ENCODE measurements at places on chromosomes 12 and 14.

DNA sequence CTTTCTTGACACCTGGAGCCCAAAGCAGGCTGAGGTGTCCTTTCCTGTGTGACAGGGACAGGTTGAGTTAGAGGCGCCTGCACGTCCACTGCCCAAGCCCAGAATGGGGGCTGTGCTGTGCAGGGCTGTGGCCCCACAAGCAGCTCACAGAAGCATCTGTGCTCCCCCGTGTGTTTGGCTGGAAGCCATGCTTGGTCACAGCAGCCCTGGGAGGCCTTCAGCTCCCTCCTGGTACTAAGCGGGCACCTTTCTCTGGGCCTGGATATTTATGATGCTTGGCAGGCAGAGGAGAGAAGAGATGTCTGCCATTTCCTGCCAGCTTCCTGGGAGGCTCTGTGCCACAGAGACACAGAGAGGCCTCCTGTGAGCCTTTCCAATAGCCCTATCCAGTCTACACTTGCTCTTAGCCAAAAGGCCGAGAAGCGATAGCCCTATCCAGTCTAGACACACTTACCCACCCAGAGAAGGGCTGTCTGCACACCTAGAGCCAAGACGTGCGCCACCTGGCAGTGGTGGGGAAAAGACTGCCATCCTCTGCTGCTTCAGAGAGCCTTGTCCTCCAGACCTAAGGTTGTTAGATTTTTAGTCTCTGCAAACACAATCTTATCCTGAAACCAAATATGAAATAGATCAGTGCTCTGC, 117.4 kb downstream of the GCH1 start:
- no peak for DNase-seq

DNA sequence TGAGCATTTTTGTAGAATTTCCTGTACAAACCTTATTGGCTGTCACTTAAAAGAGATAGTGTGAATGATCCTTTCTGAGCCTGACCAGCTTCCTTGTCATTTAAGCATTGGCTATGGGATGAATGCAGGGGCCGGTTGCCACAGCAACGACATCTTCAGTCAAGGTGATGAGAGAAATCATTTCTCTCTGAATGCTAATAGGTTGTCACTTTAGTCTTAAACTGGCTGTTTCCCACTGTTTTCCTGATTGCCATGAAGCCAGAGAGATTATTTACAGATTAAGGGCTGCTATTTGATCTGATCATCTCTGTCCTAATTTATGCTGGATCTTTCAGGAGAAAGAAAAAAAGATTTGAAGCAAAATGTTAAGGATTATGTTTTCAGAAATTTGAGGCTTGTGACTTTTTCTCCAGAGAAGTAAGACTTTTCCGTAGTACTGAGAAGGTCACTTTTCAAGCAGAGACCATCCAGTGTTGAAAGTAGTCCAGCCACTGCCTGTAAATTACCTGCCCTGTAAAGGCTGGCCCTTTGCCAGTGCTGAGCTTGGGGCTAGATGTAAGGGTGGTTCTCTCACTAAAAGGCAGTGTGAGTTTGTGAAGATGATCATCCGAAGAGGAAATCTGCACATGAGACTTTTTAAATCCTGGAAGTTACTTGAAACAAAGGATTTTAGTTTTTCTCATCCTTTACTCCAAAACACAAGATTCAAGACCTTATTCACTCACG, 235.6 kb downstream of the DACT1 start:
- no peak for DNase-seq

GRCh38 chr14:59273737-59274136, 85.3 kb downstream of the DAAM1 start:
- no peak for DNase-seq

DNA sequence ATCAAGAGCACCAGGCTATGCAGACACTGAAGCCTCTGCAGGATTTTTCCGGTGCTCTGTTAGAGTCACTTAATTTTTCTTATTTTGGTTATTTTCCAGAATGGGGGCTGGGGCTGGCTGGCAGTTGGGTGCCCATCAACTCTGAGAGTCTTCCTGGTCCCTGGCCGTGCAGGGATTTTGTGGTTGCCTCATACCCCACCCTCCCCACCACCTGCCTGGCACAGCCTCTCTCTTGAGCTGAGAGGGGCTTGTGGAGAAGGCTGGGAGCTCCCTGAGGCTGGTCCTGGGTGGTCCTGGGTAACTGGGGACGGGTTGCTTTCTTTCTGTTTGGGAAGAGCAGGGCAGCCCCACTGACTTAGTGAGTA, 23.3 kb downstream of the LRTM2 start:
- no peak for DNase-seq

DNA sequence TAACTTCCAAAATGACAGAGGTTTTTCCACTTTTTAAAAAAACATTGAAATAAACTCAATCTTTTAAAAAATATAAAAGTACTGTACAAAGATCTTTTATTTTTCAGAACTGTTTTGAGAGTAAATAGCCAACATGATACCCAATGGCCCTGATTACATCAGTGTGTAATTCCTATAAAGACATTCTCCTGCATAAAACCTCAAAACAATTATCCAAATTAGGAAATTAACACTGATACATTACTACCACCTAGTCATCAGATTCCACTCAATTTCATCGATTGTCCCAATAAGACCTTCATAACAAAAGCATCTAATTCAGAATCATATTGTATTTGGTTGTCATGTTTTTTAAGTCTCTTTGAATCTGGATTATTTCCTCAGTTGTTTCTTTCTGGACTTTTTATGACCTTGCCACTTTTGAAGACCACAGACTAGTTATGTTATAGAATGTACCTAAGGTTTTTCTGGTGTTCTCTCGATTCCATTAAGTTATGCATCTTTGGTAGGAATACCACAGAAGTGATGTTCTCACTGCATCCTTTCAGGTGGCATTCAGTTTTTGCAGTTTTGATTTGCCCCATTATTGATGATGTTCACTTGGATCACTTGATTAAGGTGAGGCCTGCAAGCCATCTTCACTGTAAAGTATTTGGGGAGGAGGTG, 4.0 kb upstream of the YEATS4 start:
- no peak for DNase-seq

DNA sequence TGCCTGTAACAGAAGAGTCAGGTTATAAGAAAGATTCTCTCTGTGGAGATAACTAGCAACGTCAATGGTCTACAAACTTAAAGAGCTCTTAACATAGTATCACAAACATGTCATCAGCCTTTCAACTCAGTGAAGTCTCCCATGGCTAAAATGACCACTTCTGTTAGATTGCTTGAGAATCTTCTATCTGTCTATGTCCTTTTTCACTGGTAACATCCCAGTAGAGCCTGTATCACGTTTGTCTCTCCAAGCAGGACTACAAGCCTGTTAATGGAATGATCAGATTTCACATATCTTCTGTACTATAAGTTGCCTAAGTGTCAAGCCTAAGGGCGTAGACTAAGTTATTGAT, 50.7 kb downstream of the SLC2A13 start:
- no peak for DNase-seq

GRCh38 chr12:56787498-56787897, 24.4 kb downstream of the HSD17B6 start:
- DNase-seq, result no peak

GRCh38 chr14:68775614-68776126, 17.2 kb downstream of the ZFP36L1 start:
- DNase-seq, result no peak

GRCh38 chr12:2925322-2925995, 33.7 kb upstream of the TEAD4 start:
- no peak for DNase-seq

GRCh38 chr12:7832059-7832696, 40.5 kb downstream of the SLC2A14 start:
- DNase-seq, result no peak

DNA sequence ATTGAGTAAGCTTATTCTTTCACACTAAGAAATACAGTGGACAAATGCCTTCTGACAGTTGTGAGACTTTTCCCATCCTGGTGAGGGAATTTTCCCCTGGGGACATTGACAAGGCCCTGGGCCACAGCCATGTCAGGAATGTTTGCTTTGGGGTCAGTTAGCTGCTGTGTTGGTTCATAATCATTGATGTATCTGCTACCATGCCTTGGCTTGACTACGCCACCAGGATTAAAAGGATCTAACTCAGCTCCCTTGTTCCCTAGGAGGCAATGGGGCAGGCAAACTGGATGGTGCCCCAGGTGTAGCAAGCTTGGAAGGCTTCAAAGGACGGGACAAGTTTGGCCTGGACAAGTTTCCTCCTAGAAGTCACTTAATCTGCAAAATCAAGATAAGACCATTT, 3.1 kb upstream of the CCDC88C start:
- DNase-seq, result no peak

GRCh38 chr12:1666215-1666614, 24.7 kb upstream of the ADIPOR2 start:
- DNase-seq, result no peak

DNA sequence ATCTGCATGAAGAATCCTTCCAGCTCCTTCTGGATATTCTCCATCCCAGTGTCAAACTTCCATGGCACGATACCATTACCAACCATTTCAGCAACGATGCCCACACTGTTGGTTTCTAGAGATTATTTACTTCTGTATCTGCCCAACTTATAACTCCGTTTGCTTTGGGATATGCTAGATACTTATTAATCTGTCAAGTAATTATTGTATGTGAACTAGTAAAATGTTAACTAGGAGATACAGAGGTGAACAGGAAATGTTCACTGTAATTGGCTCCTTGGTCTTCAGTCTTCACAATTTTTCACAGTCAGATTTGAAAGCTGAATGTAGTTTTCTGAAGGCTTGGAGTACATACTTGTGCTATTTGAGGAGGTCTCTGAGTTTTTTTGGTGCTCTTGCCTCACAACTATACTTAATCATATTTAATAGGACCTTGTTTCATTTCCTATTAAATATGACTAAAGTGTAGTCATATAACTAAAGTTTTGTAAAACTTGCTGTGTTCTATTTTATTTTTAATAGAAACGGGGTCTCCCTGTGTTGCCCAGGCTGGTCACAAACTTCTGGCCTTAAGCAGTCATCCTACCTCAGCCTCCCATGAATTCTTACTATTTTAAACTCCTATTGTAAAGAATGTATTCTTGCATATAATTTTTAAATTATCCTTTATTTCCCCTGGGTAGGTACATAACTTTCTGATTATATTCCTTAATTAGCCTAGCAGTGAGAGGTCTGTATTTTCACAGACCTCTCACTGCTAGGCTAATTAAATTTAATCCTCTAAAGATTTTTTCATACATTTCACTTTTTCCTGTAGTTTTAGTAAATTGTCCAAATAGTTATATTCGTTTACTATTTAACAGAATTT, 79.7 kb downstream of the FGD4 start:
- DNase-seq, result no peak

- no peak for DNase-seq
Observed at GRCh38 chr14:100887728-100888335, 15.7 kb downstream of the RTL1 start.

DNA sequence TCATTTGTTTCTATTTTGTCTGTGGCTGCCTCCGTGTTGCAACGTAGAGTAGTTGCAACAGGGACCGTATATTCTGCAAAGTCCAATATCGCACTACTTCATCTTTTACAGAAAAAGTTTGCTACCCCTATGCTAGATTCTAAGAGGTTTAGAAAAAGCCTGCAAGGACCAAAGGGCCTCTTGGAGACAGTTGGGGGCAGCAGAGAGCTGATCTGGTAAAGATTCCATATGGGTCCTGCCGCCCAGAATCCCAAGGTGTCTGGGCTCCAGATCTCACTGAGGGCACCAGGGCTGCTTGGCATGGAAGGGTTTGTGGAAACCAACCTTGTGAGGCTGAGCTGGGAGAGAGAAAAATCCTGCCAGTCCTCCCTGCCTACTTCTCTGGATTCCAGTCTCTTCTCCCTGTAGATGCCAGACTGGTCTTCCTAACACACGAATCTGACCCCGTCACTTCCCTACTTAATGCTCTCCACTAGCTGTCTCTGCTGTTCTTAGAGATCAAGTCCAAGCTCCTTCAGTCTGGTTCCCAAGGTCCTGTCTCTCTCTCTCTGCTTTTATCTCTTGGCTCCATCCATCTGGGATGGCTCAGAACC, 74.6 kb downstream of the GLRX5 start:
- DNase-seq, result peak; percentile 7

DNA sequence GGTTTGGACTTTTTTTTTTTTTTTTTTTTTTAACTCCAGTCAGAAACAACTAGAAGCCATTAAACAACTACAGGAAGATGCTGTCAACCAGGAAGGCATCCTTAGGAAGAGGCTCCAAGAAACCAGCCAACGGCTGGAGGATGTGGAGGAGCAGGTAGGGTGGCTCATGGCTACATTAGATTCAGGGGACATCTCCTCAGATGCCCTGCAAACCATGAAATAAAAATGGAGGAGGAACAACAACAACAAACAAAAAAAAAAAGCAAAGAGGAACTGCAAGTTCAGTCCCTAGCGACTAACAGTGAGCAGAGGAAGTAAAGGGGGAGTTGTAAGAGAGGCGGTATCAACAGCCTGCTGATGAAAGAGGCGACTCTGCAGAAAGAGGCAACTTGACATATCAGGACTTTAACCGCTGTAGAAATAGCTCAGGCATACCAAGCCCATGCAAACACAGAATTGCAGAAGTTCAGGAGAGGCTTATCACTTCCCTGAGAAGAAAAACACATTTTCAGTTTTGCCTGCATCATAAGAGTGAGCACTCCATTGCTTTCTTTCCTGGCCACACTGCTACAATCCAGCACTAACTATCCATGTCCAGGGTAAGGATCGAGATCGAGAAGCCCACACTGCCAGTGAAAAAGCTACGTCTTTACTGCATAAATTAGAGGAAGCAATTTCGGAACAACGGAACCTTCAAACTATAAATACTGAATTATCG, 103.5 kb upstream of the BCAT1 start:
- DNase-seq, result peak; percentile 15

GRCh38 chr14:75310295-75311111, 31.9 kb downstream of the FOS start:
- DNase-seq, result peak; percentile 91

DNA sequence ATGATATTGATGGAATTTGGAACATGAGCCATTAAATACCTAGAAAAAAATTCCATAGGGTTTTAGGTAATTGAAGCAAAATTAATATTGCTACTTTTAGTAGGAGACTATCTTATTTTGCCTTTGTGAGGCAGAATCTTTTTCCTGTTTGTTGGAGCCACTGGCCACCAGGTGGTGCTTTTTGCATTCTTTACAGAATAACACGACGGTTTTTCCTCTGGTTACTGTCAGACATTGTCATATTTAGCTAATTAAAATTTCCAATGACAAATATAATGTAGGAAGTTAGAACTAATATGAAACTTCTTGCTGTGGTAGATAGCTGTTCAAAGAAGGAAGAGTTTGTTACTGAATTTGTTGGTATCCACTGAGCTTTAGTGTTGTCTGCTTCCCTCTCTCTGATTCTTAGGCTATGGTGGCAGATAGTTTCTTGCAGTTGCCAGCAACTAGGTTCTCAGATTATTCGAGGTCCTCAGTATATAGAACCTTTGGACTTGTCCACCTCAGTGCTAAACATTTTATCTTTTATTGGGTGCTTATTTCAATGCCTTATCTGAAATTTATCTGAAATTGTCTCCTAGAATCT, 25.7 kb downstream of the RAB21 start:
- no peak for DNase-seq

DNA sequence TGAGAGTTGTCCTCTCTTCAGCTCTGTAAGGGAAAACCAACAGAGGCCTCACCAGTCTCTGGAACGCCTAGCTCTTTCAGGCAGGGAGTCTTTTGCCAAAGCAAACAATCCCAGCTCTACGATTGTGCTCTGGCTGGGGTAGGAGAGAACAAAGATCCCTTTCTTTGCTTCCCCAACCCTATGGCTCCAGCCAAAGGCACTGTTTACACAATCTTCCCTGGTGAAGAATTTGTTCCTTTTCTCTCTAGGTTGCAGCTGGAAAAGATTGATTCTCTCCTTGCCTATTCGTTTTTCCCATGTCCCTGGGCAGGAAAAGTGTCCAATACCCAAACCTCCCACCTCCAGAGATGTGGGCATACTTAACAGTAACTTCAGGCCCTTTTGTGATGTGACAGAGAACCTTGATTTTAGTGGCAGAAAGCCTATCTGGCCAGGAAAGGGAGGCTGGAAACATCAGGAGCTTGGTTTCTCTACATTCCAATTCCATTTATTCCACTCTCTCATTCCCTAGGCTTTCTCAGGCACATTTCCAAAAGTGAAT, 16.8 kb downstream of the ATP5MC2 start:
- peak; percentile 69 for DNase-seq
